ENCODE measurements at places on chromosomes 12 and 14. TPM values are rescaled to one million over a fixed set of nuclear protein-coding genes. Genes with fewer than 3 reads are reported as not detected.

The TMPRSS12 gene
- not detected for total RNA-seq

The JPH4 gene
- not detected for total RNA-seq

The DAO gene
- total RNA-seq: not detected

The KRT2 gene
- total RNA-seq: not detected

The SDR9C7 gene
- total RNA-seq: not detected

The IRAK3 gene
- total RNA-seq: 1.0 TPM

The PUS7L gene
- 22.6 TPM for total RNA-seq

The PHETA1 gene
- total RNA-seq: 14.6 TPM

The PLEKHG3 gene
- total RNA-seq: 11.4 TPM

The ERBB3 gene
- total RNA-seq: 1.2 TPM

DNA sequence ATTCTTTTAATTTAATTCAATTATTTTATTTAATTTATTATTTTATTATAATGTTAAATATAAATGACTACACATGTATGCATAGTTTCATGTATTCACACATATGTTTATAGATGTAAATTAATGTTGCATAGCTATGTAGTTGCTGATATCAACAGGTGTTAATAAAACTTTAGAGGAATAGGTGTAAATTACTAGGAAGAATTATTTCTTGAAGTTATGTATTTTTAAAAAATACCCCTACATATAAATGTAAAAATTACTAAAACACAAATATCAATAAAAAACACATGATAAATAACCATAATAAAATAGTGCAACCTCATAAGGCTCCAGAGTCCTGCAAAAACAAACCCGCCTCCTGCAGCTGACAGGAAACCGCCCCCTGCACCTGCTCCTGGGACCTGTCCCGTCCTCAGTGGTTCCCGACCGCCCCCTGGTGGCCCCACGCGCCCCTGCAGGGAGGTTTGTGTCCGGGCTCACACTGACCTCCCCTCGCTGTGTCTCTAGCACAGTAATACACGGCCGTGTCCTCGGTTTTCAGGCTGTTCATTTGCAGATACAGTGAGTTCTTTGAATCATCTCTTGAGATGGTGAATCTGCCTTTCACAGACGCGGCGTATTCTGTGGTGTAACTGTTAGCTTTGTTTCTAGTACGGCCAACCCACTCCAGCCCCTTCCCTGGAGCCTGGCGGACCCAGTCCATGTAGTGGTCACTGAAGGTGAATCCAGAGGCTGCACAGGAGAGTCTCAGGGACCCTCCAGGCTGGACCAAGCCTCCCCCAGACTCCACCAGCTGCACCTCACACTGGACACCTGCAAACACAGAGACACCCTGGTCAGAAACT, 1264.0 kb downstream of the TMEM121 start:
- no peaks in the 10 kb centered on the region for H3K4me1 ChIP-seq
- peaks cover 4% of the 10 kb centered on the region for H3K36me3 ChIP-seq
- H3K4me3 ChIP-seq: no peak overlapping the region
- DNase-seq: no peak
- no peaks in the 10 kb centered on the region for H3K27me3 ChIP-seq
- H3K27ac ChIP-seq: no peak overlapping the region

DNA sequence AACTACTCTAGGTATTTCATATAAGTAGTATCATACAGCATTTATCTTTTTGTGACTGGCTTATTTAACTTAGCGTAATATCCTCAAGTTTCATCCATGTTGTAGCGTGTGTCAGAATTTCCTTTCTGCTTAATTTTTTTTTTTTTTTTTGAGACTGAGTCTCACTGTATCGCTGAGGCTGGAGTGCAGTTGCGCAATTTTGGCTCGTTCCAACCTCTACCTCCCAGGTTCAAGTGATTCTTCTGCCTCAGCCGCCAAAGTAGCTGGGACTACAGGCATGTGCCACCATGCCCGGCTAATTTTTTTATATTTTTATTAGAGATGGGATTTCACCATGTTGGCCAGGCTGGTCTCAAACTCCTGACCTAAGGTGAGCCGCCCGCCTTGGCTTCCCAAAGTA, 28.9 kb downstream of the PNMA1 start:
- H3K36me3 ChIP-seq: peaks cover 14% of the 10 kb centered on the region
- H3K27me3 ChIP-seq: no peaks in the 10 kb centered on the region
- H3K4me3 ChIP-seq: no peak overlapping the region
- no peak for DNase-seq

DNA sequence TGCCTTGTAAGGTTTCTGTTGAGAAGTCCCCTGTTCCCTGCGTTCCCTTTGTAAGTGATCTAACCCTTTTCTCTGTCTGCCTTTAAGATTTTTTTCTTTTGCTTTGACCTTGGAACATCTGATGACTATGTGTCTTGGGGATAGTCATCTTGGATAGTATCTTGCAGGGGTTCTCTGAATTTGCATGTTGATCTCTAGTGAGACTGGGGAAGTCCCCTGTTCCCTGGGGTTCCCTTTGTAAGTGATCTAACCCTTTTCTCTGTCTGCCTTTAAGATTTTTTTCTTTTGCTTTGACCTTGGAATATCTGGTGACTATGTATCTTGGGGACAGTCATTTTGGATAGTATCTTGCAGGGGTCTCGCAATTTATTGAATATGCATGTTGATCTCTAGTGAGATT, 38.2 kb upstream of the TMX1 start:
- no peak overlapping the region for H3K4me3 ChIP-seq
- H3K27ac ChIP-seq: no peak overlapping the region
- H3K36me3 ChIP-seq: no peaks in the 10 kb centered on the region

- H3K36me3 ChIP-seq: no peaks in the 10 kb centered on the region
- DNase-seq: peak; percentile 99
- H3K27ac ChIP-seq: peak overlapping the region; percentile 97
- H3K4me3 ChIP-seq: peak overlapping the region; percentile 75
- H3K4me1 ChIP-seq: peaks cover 68% of the 10 kb centered on the region
These were observed 35.7 kb upstream of the EML1 start for GRCh38 chr14:99757331-99758070.

DNA sequence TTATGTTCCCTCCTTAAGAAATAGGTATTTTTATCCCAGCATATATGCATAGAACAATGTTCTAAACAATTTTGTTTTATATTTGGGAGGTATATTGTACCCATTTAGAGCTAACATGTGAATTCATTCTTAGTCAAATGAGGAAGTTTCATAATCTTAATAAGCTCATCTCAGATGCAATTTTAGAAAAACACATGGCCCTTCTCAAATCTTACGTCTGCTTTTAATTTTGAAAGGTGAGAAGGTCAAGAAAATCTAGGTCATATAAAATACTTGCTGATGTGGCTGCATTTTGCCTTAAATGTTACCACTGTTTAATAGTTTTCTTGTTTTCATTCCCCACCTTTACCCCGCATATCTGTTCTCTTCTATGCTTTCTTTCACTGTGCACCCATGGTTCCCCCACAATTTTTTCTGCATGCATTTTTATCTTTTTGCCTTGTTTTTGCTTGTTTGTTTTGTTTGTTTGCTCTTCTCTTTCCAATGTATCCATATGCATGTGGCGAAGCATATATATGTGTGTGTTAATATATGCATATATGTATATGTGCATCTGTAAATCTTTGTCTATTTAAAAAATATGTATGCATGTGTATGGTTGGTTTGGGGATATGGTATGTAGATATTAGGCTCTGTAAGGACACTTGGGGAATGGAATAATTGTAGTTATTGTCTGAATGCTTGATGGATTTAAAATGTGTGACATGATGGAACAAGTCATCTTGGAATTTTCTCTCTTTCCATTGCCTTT, 317.1 kb downstream of the BCAT1 start:
- H3K27me3 ChIP-seq: no peaks in the 10 kb centered on the region
- no peak for DNase-seq
- no peaks in the 10 kb centered on the region for H3K36me3 ChIP-seq
- H3K4me1 ChIP-seq: no peaks in the 10 kb centered on the region
- H3K27ac ChIP-seq: no peak overlapping the region

DNA sequence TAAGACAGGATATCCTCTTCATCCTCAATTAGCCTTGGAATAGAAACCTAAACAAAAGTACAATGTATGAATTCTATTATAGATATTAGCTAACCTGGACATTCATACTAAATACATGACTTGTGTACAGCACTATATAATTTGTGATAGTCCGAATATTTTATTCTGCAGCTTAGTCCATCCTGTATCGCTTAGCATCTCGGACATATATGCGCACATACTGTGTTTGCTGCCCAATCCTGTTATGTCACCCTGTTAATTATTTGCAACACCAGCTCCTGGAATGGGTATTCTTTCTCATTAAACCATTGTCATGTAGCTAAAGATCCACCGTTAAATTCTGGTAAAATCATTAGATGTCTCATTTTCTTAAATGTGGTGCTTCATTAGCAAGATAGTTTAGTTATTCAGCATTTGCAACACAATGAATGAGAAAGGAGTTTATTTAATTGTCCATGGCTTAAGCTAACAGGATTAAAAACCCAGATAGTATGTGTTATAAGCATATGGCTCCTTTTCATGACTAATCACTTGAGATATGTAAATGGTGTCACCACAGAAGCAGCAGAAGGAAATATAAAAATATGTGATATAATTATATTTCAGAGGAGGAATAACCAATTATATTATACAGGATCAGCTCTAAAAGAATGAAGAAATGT, 156.0 kb upstream of the ARHGAP5 start:
- DNase-seq: no peak
- H3K27ac ChIP-seq: no peak overlapping the region
- no peaks in the 10 kb centered on the region for H3K36me3 ChIP-seq
- peaks cover 5% of the 10 kb centered on the region for H3K27me3 ChIP-seq

GRCh38 chr12:88805286-88805685, 225.0 kb upstream of the KITLG start:
- peaks cover 2% of the 10 kb centered on the region for H3K27me3 ChIP-seq
- H3K4me3 ChIP-seq: peak overlapping the region; percentile 47
- peak overlapping the region; percentile 92 for H3K27ac ChIP-seq
- DNase-seq: no peak
- peaks cover 55% of the 10 kb centered on the region for H3K4me1 ChIP-seq

DNA sequence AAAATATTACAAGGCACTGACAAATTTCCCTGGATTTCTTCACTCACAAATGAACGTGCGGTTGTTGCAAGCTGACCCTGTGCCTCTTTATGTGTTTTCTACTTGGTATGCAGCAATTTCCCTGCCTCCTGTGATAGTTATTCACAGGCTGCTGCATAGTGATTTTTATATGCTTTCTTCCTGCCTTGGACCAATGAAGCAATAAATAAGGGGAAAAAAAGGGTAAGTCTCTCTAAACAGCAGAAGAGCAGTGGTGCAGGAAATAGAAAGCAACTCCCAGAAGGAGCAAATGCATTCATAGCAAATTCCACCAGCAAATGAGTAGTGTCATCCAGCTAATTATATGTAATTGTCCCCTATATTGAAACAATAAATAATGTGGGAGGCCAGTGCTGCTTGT, 737.9 kb downstream of the GALC start:
- no peaks in the 10 kb centered on the region for H3K27me3 ChIP-seq
- no peaks in the 10 kb centered on the region for H3K36me3 ChIP-seq
- H3K4me1 ChIP-seq: no peaks in the 10 kb centered on the region
- H3K27ac ChIP-seq: no peak overlapping the region

- H3K27me3 ChIP-seq: peaks cover 31% of the 10 kb centered on the region
- no peak overlapping the region for H3K4me3 ChIP-seq
- no peak overlapping the region for H3K27ac ChIP-seq
- no peaks in the 10 kb centered on the region for H3K36me3 ChIP-seq
These were observed 2.7 kb downstream of the CD4 start for GRCh38 chr12:6791931-6792520.

- no peak overlapping the region for H3K27ac ChIP-seq
- H3K4me3 ChIP-seq: no peak overlapping the region
- peaks cover 51% of the 10 kb centered on the region for H3K27me3 ChIP-seq
- H3K36me3 ChIP-seq: no peaks in the 10 kb centered on the region
- H3K4me1 ChIP-seq: peaks cover 11% of the 10 kb centered on the region
These were observed 17.3 kb downstream of the LRTM2 start for GRCh38 chr12:1837541-1838204.

DNA sequence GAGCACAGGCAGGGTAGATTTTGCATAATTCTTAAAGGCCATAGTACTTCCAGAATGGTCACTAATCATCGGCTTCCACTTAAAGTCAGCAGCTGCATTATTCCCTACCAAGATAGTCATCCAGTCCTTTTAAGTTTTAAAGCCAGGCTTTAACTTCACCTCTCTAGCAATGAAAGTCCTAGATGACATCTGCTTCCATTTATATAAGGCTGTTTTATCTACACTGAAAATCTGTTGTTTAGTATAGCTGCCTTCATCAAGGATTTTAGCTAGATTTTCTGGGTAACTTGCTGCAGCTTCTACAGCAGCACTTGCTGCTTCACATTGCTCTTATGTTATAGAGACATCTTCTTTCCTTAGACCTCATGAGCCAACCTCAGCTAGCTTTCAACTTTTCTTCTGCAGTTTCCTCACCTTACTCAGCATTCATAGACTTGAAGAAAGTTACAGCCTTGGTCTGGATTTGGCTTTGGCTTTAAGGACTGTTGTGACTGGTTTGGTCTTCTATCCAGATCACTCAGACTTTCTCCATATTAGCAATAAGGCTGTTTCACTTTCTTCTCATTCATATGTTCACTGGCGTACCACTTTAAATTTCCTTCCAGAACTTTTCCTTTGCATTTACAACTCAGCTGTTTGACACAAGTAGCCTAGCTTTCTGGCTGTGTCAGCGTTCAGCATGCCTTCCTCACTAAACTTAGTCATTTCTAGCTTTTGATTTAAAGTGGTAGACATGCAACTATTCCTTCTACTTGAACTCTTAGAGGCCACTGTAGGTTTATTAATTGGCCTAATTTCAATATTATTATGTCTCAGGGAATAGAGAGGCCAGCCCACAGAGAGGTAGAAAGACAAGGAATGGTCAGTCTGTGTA, 209.9 kb upstream of the GARIN2 start:
- peak; percentile 44 for DNase-seq
- H3K27ac ChIP-seq: peak overlapping the region; percentile 38
- H3K4me1 ChIP-seq: peaks cover 49% of the 10 kb centered on the region
- H3K4me3 ChIP-seq: peak overlapping the region; percentile 18
- H3K36me3 ChIP-seq: no peaks in the 10 kb centered on the region

DNA sequence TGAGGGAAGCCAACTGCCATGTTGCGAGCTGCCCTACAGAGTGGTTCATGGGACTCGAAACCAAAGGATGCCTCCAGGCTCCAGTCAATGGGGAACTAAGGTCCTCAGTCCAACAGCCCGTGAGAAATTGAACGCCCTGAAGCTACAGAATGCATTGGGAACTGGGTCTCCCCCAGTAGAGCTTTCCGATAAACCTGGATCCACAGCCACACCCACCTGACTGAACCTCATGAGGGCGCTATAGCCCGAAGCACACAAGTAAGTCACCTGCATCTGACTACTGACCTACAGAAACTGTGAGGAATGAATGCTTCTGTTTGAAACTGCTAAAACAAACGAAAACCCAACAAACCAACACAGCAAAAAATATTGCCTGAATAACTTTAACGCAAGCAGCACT, 1297.7 kb downstream of the AACS start:
- H3K27me3 ChIP-seq: peaks cover 2% of the 10 kb centered on the region
- H3K4me1 ChIP-seq: no peaks in the 10 kb centered on the region
- no peaks in the 10 kb centered on the region for H3K36me3 ChIP-seq
- H3K27ac ChIP-seq: no peak overlapping the region
- H3K4me3 ChIP-seq: no peak overlapping the region
- DNase-seq: no peak

GRCh38 chr12:50222275-50222783, 55.2 kb upstream of the CERS5 start:
- no peak overlapping the region for H3K4me3 ChIP-seq
- peak; percentile 92 for DNase-seq
- no peak overlapping the region for H3K27ac ChIP-seq

- H3K4me3 ChIP-seq: no peak overlapping the region
- no peak overlapping the region for H3K27ac ChIP-seq
- H3K4me1 ChIP-seq: peaks cover 5% of the 10 kb centered on the region
- peaks cover 2% of the 10 kb centered on the region for H3K27me3 ChIP-seq
- no peak for DNase-seq
These were observed 256.2 kb downstream of the DAD1 start for GRCh38 chr14:22332686-22333421.

Data from HFFc6 (cell line).